ENCODE measurements at places on chromosomes 16 and 17.

- DNase-seq = no peak
Measured at GRCh38 chr17:34663714-34664113, 84.3 kb downstream of the TMEM132E start.

DNA sequence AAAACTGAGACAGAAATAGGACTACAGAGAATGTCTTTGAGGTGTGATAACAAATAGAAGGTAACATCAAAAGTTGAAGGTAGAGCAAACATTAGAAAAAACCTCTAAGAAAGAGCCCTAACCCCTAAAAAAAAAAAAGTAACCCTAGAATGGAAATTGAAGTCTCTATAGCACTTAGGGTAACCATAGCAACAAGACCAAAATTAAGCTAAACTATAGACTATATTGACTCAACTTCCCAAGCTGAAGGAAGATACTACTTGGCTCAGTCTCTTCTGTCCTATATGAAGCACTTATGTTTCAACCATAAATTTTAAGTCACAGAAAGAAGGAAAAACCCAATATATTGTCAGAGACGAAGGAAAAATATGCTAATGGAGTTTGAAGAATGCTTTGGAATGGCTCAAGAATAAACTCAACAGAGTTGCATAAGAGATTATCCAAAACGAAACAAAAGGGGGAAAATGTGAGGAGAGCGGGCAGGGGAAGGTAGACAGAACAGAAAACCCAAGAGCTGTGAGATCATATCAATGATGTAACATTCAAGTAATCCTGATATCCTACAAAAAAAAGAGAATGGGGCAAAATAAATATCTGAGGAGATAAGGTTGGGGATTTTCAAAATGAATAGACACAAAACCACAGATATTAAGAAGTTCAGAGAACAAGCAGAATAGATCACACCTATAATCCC is 88.4 kb downstream of the USP32 start:
- no peak for DNase-seq

DNA sequence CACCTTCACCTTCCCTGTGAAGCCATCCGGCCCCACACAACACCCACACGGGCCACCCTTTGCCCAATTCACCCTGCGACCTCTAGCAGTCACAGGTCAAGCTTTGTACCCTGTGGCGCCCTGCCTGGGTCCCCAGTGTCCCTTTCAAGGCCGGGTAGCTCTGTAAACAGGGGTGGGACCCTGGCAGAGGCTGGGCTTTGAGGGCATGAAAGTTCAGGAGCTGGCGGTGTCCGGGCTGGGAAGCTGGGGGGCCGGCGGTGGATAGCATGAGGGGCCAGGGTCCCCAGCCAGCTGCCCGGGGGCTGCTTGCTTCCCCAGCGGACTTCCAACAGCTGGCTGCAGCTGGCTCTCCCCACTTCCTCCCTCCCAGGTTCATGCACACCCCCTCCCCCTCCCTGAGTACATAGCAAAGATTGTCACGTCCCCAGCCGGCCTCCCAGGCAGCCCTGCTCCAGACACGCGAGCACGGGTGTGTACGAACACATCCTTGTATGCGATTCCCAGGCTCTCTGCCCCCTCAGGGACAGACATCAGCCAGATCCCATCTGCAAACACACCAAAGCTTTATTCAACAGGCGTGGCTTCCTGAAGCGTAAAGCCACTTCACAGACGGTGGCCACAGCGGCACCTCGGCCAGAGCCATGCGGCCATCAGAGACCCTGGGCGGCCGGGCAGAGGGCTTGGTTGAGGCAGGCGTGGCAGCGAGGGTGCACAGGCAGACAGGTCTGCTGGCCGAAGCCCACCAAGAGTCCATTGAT is 8.2 kb downstream of the NTHL1 start:
- DNase-seq = no peak

DNA sequence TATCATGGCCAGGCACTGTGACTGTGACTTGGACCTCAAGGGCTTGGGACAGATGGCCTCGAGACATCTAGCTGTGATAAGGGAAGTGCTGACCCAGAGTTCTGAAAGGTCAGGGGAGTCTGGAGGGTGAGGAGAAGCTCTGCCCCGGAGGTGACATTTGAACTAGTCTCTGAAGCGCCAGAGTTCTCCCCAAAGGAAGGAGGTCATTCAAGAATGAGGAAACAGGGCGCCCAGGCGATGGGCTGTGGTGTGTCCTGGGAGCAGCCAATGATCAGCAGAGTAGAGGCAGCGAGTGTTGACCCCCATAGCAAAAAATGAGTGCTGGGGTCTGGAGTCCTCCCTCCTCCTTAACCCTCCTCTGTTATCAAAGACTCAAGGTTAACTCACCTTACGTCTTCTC is 4.9 kb downstream of the STARD3 start:
- DNase-seq = no peak

- DNase-seq = no peak
Measured at GRCh38 chr17:50365165-50365564, 7.8 kb downstream of the MRPL27 start.

- no peak for DNase-seq
Measured at GRCh38 chr16:78659668-78660217, 560.3 kb downstream of the WWOX start.
